ENCODE measurements at places on chromosomes 1 and 21.
A peak's percentile ranks its signal among the peaks of the same experiment; 100 is the strongest.

DNA sequence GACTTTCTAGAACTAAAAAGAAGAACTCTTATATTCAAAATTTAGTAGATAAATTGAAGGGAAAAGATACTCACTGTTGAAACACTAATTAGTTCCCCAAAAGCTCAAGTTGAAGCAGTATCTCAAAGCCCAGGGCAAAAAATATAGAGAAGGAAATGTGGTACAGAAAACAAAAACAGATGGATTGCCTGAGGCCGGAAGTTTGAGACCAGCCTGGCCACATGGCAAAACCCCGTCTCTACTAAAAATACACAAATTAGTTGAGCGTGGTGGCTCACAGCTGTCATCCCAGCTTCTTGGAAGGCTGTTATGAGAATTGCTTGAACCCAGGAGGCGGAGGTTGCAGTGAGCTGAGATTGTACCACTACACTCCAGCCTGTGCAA is 36.0 kb downstream of the FAM177B start:
- DNase-seq: no peak
- H3K27me3 ChIP-seq: no peaks in the 10 kb centered on the region
- H3K27ac ChIP-seq: no peak overlapping the region
- no peaks in the 10 kb centered on the region for H3K36me3 ChIP-seq

GRCh38 chr1:201719812-201720521 is 109.0 kb upstream of the IPO9 start:
- peaks cover 56% of the 10 kb centered on the region for H3K4me1 ChIP-seq
- H3K36me3 ChIP-seq: no peaks in the 10 kb centered on the region
- H3K27me3 ChIP-seq: no peaks in the 10 kb centered on the region
- no peak overlapping the region for H3K4me3 ChIP-seq
- peak overlapping the region; percentile 85 for H3K27ac ChIP-seq

- peaks cover 49% of the 10 kb centered on the region for H3K4me1 ChIP-seq
- H3K27ac ChIP-seq: peak overlapping the region; percentile 93
- peak overlapping the region; percentile 68 for H3K4me3 ChIP-seq
- no peaks in the 10 kb centered on the region for H3K27me3 ChIP-seq
These were observed 866 bp upstream of the SORT1 start for GRCh38 chr1:109398343-109399225.

DNA sequence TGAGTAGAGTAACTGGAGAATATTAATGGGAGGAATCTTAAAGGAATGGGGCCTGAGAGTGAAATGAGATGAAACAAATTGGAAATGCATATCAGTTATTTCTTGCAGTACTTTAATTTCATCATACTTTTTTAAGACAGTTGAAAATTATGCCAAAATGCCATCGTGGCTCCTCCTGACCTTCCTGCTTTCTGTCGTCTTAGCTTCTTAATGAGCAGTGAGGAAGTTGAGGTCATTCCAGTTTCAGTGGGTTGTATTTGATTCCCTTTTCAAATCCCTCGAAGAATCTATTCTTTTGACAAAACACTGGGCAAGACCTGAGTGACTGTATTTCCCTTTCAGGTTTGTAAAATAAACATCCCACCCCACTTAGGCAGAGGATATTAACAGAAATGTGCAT is 134.9 kb upstream of the MAP1LC3C start:
- no peak for DNase-seq
- no peaks in the 10 kb centered on the region for H3K36me3 ChIP-seq
- no peaks in the 10 kb centered on the region for H3K27me3 ChIP-seq

DNA sequence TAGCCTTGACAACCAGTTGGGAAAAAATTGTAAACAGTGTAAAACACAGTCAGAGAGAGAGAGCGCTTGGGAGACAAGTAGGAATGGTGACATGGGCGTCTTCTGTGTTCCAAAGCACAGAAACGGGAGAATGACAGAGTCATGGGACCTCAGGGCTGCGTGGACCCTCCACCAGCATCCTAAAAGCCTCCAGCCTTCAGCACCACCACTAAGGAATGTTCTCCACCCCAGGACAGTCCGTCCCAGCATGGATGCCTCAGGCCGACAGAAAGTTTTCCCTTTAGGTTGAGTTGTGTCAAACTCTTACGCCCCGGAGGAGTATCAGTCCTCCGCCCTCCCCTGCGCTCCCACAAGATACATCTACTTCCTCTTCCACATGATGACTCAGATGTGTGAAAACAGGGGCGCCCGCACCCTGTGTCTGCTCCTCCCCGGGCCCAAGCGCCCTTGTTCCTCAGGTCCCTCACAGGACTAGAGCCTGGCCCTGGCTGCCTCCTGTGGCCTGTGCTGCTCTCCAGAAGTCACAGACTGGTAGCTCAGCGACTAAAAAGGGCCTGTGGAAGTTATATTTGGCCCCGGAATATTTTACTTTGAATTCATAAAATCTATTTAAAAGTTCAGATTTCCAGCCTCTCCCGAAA is 63.9 kb upstream of the EFHD2 start:
- DNase-seq: peak; percentile 21
- H3K4me3 ChIP-seq: no peak overlapping the region
- H3K4me1 ChIP-seq: no peaks in the 10 kb centered on the region
- no peaks in the 10 kb centered on the region for H3K27me3 ChIP-seq

- no peaks in the 10 kb centered on the region for H3K36me3 ChIP-seq
- H3K4me3 ChIP-seq: no peak overlapping the region
- H3K4me1 ChIP-seq: peaks cover 2% of the 10 kb centered on the region
- H3K27me3 ChIP-seq: no peaks in the 10 kb centered on the region
These were observed 25.7 kb downstream of the SPOCD1 start for GRCh38 chr1:31790140-31790539.

GRCh38 chr1:3396411-3396810 is 58.1 kb upstream of the ARHGEF16 start:
- H3K4me1 ChIP-seq: peaks cover 3% of the 10 kb centered on the region
- no peak overlapping the region for H3K4me3 ChIP-seq
- peaks cover 31% of the 10 kb centered on the region for H3K27me3 ChIP-seq
- H3K27ac ChIP-seq: no peak overlapping the region

- no peak overlapping the region for H3K4me3 ChIP-seq
- H3K27me3 ChIP-seq: no peaks in the 10 kb centered on the region
- DNase-seq: no peak
- peaks cover 36% of the 10 kb centered on the region for H3K4me1 ChIP-seq
These were observed 91.6 kb downstream of the RGL1 start for GRCh38 chr1:183896466-183897048.

DNA sequence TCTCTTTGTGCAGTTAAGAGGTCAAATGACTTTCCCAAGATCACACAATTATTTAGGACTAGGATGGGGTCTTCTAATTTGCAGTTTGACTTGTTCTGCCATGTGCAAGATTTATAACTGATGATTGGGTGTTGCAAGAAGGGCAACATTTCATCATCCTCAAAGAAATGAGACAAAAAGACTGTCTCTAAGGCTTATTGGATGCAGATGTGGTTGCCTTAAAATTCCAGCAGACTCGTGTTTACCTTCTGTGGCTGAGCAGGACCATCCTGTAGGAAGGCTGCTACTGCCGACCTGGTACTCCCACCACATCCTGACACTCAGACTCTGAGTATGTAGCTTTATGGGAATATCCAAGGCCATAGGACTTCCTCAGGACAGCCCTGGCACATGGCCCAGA is 99.9 kb upstream of the SGIP1 start:
- no peak overlapping the region for H3K4me3 ChIP-seq
- DNase-seq: no peak
- H3K27ac ChIP-seq: no peak overlapping the region
- no peaks in the 10 kb centered on the region for H3K27me3 ChIP-seq
- H3K36me3 ChIP-seq: no peaks in the 10 kb centered on the region

GRCh38 chr1:18670868-18671225 is 40.2 kb downstream of the PAX7 start:
- H3K4me3 ChIP-seq: no peak overlapping the region
- H3K36me3 ChIP-seq: no peaks in the 10 kb centered on the region
- no peak for DNase-seq
- H3K27ac ChIP-seq: no peak overlapping the region
- no peaks in the 10 kb centered on the region for H3K4me1 ChIP-seq

GRCh38 chr1:181179987-181180365 is 91.5 kb downstream of the IER5 start:
- H3K27ac ChIP-seq: no peak overlapping the region
- H3K36me3 ChIP-seq: no peaks in the 10 kb centered on the region
- H3K4me3 ChIP-seq: no peak overlapping the region
- DNase-seq: peak; percentile 74
- no peaks in the 10 kb centered on the region for H3K27me3 ChIP-seq

DNA sequence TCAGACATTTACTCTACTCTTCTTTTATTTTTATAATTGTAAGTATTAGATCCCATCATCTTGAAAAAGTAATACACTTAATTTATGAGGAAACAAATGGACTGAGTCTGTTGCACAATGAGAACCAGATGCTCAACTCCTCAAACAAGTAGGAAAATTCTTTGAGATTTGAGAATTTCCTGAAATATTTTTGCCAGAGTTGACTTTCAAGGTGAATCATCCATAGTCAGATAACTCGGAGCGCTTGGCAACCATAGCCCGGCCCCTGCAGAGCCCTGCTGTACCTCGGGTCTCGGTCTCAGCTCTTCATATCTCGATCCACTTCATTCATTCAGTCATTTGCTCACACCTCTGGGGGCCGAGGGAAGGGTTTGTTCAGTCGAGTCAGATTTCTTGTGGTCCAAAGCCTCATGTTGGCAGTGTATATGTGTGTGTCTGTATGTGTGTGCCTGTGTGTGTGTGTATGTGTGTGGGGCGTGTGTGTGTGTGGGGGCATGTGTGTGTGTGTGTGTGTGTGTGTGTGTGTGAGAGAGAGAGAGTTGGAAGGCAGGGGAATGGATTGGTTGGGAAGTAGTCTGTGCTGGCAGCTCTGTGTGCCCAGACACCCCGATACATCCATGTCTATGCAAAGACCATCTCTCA is 18.1 kb upstream of the PCP4 start:
- H3K27ac ChIP-seq: no peak overlapping the region
- no peaks in the 10 kb centered on the region for H3K4me1 ChIP-seq
- H3K4me3 ChIP-seq: no peak overlapping the region
- DNase-seq: no peak
- no peaks in the 10 kb centered on the region for H3K36me3 ChIP-seq

DNA sequence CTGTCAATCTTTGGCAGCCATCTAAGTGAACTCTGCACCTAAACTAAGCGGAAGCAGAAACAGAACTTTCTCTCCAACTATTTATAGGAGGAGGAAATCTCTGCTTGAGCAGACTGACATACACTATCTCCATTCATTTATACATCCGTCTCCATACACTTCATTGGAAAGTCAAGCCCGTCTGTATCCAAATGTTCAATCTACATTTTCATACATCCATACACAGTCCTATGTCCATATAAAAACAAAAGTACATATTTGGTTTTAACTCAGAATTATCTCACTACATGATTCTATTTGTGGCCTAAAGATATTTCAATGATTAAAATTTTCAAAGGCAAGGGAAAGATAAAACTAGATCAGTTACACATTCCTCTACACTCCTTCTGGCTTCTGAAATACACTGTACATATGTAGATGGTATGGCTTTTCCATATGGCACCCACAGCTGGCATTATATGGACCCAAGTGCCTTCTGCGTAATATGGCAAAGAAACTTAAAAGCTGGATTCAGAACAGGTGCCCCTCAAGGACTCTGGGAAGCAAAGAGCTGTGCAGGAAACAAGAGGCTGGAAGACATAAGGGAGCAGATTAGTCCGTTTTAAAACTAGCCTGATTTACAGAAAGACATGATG is 35.5 kb downstream of the ILDR2 start:
- no peaks in the 10 kb centered on the region for H3K36me3 ChIP-seq
- no peaks in the 10 kb centered on the region for H3K27me3 ChIP-seq
- no peaks in the 10 kb centered on the region for H3K4me1 ChIP-seq
- no peak overlapping the region for H3K4me3 ChIP-seq

DNA sequence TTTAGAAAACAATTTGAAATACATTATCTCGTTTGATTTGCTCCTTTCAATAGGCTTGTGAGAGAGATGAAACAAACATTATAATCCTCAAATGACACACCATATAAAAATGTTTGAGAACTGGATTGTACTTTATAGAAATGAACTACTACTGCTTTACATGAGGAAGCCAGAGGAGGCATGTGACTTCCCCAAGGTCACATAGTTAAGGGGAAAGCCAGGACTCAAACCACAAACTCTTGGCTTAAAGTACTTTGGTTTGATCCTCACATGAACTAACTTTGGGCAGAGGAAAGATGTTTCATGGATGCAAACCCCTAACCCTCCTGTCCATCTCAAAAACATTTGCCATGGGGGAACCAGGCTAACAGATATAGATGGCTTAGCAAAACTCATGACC is 4.7 kb downstream of the ARHGEF11 start:
- H3K27ac ChIP-seq: no peak overlapping the region
- no peak overlapping the region for H3K4me3 ChIP-seq
- no peaks in the 10 kb centered on the region for H3K36me3 ChIP-seq
- DNase-seq: no peak
- peaks cover 50% of the 10 kb centered on the region for H3K4me1 ChIP-seq
- no peaks in the 10 kb centered on the region for H3K27me3 ChIP-seq

DNA sequence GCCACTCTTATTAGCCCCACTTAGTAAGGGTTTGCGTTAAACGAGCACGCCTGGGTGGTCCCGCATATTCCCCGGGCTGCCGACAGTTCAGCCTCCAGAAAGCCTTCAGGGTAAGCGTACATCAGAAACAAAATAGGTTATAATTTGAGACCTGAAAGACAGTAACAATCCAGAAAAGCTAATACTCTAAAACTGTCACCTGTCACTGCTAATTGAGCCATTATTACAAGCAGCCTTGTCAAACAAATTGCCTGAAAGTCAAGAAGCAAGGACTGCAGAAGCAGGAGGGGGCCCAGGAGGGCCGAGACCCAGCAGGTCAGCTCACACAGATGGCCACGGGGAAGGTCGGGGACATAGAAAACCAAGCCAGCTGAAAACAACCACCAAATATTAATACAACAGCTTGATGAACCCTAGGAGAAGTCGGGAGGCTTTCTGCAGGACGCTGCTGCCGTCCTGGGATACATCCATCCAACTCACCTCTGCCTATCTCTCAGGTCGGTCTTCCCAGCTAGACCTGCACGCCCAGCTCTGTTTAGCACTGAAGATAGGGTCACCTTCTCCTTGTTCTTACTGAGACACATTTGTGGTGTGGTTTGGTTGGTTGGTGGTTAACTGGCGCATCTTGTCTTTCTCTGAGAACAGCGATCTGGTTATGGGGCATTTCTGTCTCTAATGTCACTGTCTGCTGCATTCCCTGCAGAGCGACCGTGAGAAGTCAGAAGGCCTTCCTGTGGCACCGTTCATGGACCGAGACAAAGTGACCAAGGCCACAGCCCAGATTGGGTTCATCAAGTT is 110.8 kb downstream of the WDR4 start:
- no peaks in the 10 kb centered on the region for H3K36me3 ChIP-seq
- H3K27me3 ChIP-seq: no peaks in the 10 kb centered on the region
- no peak overlapping the region for H3K4me3 ChIP-seq

Data from gastrocnemius medialis (tissue), 4 donors.